ENCODE measurements at places on chromosomes 1 and 21. TPM values are rescaled to one million over a fixed set of nuclear protein-coding genes. Genes with fewer than 3 reads are reported as not detected.

GRCh38 chr1:43537423-43538142 lies 6.9 kb downstream of the PTPRF start:
- no peak for DNase-seq

NHLH1 gene
- polyA plus RNA-seq, result 0.24 TPM

- no peak for DNase-seq
These were observed 11.5 kb downstream of the ZNF697 start for GRCh38 chr1:119636491-119637089.

DNA sequence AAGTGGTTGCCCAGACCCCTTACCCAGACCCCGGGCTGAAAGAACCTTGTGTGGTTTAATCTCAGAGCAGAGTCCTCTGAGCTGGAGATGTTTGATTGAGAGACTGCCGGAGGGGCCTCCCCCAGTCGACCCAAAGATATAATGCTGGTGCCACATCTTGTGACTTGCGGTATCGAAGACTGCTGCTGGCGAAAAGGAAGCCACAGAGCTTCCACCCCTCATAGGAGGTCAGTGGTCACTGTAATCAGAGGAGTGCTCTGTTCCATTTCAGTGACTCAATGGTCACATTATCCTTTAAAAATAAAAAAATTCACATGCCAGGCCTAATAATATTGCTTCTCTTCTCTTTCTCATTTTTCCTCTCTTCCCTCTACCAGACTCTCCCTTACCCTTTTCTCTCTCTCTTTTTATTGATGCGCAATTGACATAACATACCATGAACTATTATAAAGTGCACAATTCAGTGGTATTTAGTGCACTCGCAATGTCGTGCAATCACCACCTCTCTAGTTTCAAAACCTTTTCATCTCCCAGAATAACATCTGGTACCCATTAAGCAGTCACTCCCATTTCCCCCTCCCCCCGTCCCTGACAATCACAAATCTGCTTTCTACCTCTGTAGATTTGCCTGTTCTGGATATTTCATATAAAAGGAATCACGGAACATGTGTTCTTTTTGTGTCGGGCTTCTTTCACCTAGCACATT lies 52.6 kb upstream of the LYST start:
- DNase-seq, result no peak

DNA sequence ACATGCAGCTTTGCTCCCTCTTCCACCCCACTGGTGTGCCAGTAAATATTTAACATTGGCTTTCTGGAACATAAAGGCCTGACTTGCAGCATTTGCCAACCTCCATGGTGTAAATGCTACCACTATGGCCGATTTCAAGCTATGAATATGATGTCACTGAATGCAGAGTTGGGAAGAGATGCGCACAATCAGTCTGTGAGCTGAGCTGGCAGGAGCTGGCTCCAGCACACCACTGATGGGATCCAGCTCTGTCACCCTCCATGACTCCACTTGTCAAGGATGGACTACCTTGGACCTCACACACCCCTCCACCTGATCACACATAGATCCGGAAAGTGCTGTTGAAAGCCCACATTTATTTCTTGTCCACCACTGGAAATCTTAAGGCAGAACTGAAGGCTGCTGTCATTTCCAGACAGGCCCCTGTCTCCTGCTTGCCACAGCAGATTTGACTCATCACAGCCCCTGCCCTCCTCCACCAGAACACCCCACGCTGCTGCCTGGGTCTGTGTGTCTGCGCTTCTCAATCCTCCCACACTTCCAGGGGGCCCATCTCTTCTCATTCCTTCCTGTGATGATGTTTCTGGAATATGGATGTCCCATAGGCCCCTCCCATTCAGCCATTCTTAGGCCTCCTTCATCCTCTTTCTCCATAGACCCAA lies 82.2 kb upstream of the BCAR3 start:
- DNase-seq, result no peak

DNA sequence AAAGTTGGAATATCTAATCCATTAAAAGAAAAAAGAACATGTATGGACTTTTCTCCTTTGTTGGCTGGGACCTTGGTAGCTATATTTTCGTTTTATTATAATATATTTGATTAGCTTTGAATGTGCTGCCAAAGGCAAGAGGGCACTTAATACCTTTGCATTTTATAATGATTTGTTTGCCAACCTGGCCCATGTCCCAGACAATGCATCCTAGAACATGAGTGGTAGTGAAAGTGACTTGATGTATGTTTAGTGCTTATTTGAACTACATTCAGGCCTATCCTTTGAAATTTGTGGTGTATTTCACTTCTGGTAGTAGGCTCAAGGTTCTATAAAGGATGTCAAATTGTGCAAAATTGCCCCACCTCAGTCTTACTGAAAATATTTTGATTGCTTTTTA lies 25.9 kb downstream of the CACHD1 start:
- DNase-seq, result no peak

DNA sequence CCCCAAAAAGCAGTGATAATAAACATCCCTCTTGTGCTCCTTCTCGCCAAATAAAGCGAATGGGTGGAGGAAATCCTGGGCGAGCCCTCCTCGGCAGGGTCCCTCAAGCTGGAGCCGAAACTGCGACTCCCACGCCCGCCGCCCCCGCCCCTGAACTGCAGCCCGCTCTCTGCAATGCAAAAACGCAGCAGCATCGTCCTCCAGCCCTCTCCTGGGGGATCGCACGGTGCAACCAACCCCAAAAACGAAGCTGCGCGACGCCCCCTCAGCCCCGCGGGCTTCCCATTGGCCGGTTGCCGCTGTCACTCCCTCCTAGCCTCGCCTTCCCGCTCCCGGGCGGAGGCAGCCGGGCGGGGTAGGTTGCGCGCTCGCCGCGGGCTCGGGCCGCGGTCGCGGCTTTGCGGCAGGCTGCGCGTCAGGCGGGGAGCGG lies at the start of gene TMCC2:
Gene TMCC2, plus strand, starts transcription at position 363 of the 430 bp plus-strand sequence. CDS start 619 bp downstream, outside the sequence.
- peak; percentile 83 for DNase-seq

DNA sequence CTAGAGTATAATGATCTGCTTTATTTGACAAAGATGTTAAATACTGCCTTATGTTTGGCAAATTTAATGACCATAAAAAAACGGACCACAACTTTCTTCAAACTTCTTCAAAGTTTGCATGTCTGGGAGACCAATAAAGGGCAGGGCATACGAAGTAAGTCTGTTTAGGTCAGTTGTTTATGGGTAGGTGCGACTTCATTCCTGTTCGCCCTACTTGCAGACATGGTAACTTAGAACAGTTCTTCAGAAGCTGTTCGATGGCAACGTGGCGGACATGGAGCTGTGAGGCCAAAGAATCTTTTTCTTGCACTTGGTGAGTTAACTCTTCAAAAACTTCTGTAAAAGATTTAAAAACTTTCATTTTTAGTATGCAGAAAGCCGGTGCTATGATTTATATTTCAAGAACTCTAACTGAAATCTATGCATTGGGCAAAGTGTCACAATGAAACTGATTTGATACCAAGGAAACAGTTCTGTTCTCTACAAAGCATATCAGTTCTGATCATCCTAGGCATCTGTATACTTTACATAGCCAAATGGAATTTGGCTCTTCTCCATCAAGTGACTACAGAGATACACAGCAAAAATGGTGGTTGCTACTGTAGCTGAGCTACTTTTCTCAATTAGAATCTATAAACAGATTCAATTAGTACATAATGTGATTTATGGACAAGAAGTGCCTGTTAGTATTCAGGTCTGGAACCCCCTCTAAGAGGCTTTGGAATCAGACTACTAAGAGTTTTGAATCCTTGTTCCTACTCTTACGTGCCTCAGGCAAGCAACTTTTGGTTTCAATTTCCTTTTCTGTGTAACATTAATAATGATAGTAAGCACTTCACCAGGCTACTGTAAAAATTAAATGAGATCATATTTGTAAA lies 25.7 kb downstream of the C21orf91 start:
- no peak for DNase-seq

- no peak for DNase-seq
These were observed 99.0 kb upstream of the HNRNPU start for GRCh38 chr1:244963231-244963826.

- no peak for DNase-seq
These were observed 37.1 kb downstream of the DDAH1 start for GRCh38 chr1:85427849-85428248.

GRCh38 chr1:115651391-115651790 lies 9.6 kb downstream of the VANGL1 start:
- DNase-seq, result no peak

GRCh38 chr21:38533887-38534286 lies 35.6 kb upstream of the ERG start:
- DNase-seq, result no peak

DNA sequence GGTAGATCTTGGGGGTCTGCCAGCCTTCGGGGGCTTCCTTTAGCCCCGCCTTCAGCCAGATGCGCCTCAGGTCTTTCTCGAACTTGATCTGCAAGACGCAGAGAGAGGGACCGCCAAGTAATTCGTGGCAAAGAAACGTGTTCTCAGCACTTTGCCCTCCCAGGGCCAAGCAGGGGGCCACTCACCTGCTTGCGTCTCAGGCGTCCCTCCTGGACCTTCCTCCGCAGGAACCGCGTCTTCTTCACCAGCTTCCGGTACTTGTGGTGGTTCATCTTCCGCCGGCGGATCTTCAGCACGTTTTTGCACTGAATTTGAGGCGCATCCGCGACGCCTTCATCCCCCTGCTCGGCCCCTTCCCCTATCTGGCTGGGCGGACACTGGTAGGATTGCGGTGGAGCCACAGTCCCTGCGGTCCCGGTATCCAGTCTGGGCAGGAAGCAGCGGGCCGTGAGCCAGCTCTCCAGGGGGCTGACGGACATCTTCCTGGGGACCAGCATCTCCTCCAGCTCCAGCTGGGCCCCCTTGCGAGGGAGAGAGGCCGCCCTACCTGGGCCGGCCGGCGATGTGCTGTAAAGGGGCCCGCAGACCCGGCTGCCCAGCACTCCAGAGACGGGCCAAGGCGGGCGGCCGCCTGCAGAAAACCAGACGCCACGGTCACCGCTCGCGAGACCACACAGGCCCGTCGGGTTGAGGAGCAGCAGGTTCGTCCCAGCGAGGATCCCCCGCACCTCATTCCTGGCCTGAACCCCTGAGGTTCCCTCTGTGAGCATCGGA lies 1.0 kb downstream of the AURKAIP1 start:
- no peak for DNase-seq

ARV1 gene
- polyA plus RNA-seq, result 25.1 TPM

GRCh38 chr1:21567241-21568005 lies 58.2 kb downstream of the ALPL start:
- no peak for DNase-seq

DNA sequence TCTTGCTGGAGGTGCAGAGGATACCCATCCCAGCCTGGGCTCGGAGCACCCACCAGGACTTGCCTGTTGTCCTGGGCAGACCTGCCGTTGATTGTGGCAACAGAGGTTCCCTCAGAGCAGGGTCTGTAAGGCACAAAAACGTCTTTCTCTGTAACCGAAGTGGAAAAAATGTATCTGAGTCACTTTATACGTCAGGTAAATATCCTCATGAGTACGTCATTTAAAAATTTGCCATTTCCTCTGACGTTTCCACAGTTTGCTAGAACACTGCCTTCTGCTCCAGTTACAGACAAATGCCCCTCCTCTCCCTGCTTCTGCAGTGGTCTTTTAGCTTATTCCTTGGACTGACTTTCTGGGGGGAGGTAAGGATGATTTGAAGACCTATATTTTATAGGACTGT lies 326.8 kb downstream of the HHAT start:
- no peak for DNase-seq
